ENCODE measurements at places on chromosomes 3 and 15.
A peak's percentile ranks its signal among the peaks of the same experiment; 100 is the strongest.

DNA sequence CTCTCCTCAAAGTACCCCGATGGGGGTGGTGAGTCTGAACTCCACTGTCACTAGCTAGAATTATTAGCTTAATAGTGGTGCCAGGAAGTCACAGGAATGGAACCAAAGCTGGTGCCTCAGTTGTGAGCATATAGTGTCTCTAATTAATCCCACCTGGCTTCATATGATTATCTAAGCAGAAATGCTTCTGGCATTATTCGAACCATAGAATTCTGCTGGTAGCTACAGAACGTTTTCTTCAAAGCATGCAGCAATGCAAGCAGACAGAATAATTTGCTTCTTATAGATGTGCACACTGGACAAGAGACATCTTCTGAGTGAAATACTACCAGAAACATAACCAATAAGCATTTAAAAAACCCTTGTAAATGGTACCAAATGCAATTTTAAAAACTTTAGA lies 160.9 kb downstream of the IMPG2 start:
- DNase-seq: no peak

DNA sequence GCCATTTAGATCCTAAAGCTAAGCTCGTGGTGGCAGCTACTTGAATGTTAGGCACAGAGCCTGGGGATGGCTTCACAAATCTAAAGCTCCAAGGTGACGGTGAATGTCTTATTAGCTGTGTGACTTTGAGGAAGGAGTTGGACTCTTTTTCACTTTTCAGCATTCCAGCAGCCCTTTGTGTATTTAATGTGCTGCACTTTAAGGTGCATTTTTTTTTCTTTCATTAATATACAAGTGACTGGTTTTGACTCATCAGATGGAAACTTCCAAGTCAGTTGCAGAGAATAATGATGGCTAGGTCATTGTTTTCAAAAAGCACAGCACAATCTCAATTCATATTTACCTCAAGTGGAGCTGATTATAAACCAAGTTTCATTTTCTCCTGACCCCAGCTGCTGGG lies 55.8 kb downstream of the TMED3 start:
- DNase-seq: no peak

- no peak for DNase-seq
These were observed 39.7 kb downstream of the STT3B start for GRCh38 chr3:31572236-31573004.

DNA sequence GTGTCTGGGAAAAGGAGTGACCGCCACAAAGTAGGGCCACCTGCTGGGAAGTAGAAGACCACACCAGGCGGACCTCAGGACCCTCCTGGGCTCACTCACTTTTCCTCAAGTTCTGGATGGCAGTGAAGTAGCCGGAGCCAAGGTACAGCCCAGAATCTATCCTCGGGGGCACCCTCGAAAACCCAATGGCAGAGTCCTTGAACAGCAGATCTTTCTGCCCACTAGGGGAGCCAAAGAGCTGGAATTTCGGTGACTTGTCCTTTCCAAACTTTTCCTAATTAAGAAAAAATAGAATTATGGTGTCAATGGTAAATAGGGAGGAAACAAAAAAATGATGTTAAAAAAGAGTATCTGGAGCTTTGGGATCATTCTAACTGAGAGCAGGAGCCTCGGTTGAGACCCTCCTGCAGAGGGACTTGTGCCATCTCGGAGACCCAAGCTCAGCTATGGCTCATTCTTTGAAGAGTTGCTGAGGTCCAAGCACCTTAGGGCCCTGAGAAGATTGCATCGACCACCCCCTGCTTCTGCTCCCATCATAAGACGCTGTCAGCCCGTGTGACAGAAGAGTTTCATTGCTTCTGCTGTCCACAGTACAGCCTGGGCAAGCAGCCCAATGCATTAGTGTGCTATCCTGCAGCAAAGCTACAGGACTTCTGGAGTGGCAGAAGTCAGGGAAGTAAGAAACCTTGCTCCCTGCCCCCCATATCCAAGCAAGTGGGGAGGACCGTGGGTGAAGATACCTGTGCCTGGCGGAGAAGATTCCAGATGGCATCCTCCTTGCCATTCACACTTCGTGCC lies 14.8 kb downstream of the LTF start:
- no peak for DNase-seq

- no peak for DNase-seq
These were observed 4.9 kb upstream of the GPR87 start for GRCh38 chr3:151321526-151321925.

DNA sequence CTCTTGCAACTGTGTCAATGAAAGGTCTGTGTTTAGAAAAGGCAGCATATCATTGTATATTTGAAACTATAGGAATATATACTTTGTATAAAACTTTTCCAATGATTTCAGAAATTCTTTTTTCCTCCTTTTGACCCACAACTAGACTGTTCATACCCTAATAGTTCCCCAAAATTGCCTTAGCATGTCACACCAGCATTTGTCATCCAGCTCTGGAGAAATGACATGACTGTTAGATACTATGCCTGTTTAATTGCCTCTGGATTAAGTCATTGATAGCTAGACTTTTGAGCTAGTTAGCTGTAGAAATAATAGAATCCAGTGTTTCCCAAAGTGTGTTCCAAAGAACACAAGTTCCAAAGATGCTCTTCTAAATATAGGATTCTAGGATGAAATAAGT lies 32.4 kb downstream of the B3GALNT1 start:
- no peak for DNase-seq

DNA sequence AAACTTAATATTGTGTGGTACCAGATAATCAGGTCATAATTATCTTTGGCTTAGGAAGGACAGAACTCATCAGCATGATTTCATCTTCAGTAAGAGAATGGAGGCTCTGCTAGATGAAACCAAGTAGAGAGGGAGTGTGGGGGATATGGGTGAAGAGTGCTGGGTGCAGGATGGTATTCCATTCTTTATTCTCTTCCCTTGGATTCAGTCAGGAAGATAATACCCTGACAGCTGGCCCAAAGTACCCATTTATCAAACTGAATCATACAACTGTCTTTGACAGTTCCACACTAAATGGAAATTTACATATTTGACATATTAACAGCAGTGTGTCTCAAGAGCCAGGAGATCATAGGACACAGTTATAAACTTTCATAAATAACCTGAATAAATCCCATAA lies 44.7 kb downstream of the GOLIM4 start:
- peak; percentile 69 for DNase-seq

GRCh38 chr3:184872200-184872599 lies 60.2 kb downstream of the VPS8 start:
- DNase-seq: no peak
